Stimulated activated CD8-positive, alpha-beta memory T cell treated with anti-CD3 and anti-CD28 coated beads, Interleukin-4, amount 100 ng/mL, for 1 hour (primary cell): ENCODE measurements at places on chromosomes 13 and 19.

DNA sequence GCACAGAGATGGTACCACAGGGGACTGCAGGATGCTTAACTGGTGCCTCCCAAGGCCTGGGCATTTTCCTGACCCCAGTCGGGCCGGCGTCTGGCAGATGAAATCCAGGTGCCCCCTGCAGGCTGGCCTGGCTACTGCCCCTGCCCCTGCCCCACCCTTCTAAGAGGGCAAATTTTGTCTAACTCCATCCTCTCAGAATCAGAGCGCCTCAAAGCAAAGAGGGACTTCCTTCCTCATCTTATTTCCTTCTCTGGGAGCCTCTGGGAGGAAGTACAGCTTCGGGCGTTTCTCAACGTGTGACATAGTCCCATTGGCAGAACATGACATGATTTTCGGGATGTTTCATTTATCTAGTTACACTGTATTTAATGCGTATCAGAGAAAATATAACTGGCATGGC lies 2.7 kb downstream of the PRKACA start:
- no peak for DNase-seq

DNA sequence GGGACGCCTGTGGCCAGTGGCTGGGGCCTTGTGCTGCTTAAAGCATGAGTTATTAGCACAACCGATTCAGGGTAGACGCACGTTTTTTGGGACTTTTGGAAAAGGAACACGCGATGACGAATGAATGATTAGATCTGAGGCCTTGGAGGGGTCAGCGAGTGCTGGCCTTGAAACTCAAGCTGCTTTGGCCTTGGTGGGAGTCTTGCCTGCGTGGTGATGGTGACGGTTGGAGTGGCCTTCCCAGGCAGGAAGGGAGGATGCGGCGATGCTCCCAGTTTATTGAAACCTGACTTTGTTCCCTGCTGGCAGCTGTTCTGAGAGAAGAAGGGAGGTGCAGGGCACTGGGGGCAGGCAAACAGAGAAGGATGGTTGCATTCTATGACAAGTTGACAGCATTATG lies 63.1 kb upstream of the RNF113B start:
- no peak for DNase-seq

DNA sequence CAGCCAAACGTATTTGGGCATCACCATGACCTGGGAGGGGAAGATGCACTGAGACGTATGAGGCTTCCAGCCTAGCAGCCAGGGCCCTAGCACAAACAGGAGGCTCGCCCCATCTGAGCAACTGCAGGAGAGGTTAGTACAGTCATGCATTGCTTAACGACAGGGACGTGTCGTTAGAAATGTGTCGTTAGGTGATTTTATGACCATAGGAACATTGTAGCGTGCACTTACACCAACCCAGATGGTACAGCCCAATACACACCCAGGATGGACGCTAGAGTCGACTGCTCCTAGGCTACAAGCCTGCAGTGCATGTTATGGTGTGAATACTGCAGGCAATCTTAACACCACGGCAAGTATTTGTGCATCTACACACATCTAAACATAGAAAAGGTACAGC lies 9.3 kb downstream of the CD177 start:
- DNase-seq, result no peak

- DNase-seq, result peak; percentile 15
Observed at GRCh38 chr19:32339988-32340874, 5.2 kb upstream of the ZNF507 start.

DNA sequence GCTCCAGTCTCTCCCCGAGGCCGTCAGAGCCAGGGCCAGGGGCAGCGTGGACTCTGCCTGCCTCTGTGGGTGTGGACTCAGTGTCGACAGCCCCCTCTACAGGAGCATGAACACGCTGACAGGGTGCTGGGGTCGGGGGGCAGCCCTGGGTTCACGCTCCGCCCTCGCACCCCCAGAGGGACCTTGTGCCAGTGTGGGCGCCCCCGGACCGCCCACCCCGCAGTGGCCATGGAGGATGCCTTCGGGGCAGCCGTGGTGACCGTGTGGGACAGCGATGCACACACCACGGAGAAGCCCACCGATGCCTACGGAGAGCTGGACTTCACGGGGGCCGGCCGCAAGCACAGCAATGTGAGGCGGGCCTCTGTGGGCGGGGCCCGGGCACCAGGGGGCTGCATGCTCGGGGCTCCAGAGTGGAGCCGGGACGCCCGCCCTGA lies 8.3 kb downstream of the TRPM4 start:
- no peak for DNase-seq

DNA sequence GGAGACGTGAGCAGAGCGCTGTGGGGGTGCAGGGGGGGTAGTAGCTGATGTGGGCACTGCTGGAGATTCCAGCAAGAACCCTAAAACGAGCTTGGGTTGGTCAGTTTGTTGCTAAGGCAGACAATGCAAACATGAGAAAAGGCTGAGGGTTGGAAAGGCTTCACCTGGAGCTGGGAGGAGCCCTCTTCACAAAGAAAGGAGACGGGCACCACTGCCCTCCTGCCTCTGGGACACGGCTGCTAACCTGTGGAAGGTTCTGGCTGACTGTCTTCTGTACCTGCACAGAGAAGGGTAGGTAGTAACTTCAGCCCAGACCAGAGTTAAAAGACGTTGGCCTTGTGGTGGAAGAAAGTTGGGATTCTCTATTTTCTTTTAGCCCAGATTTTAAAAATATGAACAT lies 108.7 kb downstream of the SUCLA2 start:
- DNase-seq, result no peak

- DNase-seq, result no peak
Observed at GRCh38 chr19:5153601-5154128, 184.8 kb downstream of the KDM4B start.

- no peak for DNase-seq
Observed at GRCh38 chr13:95605448-95606125, 38.9 kb downstream of the DZIP1 start.

DNA sequence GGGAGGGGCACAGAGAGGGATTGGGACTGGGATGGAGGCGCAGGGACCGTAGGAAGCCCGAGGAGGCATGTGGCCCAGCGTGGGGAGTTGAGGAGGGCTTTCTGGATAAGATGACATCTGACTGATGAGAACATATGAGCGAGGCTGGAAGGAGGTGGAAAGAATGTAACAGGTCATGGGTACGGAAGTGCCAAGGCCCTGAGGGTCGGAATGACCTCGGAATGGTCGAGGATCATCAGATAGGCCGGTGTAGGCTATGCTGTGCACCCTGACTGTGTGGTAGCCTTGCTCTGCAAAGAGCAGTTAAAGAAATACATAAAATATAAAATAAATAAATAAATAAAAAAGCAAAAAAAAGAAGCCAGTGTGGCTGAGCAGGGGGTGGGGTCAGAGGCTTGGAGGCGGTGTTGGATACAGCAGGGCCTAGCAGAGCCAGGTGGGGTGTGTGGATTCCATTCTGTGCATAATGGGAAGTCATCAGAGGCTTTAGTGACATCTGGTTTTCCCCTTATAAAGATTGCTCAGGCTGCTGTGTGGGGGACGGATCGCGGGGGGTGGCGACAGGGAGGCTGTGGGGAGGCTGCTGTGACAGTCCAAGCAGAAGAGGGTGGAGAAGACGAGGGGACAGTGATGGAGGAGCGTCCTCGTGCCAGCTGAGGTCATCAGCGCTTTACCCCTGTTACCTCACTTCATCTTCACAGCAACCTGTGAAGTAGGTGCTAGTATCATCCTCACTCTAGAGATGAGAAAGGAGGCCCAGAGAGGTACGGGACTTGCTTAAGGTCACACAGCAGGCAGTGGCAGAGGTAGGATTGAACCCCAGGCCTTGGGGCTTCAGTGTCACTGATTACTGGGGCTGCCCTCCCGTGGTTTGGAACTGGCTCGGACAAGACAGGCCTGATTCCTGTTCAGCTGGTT lies 5.0 kb downstream of the PAK4 start:
- no peak for DNase-seq

- DNase-seq, result no peak
Observed at GRCh38 chr13:40193286-40194223, 472.9 kb downstream of the FOXO1 start.

GRCh38 chr13:60794751-60795150 lies 397.7 kb downstream of the TDRD3 start:
- DNase-seq, result no peak

- DNase-seq, result peak; percentile 76
Observed at GRCh38 chr13:74133657-74134201, 475 bp downstream of the KLF12 start.

DNA sequence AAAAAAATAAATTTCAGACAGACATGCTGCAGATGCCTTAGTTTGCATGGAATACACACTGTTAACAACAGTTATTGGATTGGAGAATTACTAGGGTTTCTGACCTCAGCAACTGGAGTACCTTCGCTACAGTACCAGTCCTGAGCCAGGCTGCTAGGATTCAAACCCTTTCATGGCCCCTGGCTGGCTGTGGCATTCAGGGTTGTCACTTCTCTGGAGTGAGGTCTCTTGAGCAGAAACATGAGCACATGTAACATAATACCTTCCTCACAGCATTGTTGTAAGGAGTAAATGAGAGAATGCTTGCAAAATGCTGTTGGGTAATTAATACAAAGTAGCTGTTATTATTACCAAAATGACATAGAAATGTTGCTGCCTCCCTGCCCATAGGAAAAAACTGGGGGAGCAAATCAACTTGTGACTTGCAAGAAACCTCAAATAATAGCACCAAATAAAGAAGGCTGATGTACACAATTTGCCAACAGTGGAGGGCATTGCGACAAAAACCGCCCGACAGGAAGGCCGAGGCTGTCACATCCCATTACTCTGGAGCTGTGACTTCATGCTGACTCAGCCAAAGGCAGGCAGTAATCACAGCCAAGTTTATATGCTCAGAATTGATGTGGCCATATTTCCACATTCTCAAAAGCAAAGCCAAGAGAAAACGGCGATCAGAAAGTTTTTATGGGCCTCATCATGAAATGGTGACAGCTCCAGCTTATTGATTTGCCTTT lies 100.4 kb downstream of the RFC3 start:
- no peak for DNase-seq

- DNase-seq, result no peak
Observed at GRCh38 chr19:14166999-14167575, 30.7 kb upstream of the ASF1B start.

DNA sequence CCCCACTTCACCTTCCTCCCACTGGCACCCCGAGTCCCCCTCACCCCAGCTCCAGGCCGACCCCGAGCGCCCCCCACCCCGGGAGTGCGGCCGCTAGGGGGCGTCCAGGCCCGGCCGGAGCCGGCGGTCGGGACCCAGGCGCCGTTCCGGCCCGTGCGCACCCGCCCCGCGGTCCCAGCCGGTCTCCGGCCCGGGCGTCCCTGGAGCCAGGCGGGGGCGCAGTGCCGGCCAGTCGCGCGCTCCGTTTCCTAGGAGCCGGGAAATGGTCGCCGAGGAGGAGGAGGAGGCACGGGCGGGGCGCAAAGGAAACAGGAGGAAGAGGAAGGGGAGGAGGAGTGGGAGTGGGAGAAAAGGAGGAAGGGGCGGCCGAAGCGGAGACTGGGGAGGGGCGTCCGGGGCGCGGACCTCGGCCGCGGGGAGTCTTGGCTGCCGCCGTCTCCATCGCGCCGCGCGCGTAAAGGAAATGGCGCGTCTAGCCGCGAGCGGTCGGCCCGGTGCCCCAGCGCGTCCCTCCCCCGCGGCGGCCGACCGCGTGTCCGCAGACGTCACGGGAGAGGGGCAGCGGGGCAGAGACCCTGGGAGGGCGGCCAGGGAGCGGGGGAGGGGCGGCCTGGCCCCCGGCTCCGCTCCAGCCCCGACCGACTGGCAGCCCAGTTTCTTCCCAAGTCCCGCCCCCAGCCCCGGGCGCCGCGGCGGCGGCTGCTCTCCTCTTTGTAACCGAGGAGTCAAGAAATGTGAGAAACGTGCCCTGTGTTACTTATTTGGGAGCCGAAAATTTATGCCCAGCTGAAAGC lies 1.1 kb upstream of the KCTD15 start:
- DNase-seq, result no peak

DNA sequence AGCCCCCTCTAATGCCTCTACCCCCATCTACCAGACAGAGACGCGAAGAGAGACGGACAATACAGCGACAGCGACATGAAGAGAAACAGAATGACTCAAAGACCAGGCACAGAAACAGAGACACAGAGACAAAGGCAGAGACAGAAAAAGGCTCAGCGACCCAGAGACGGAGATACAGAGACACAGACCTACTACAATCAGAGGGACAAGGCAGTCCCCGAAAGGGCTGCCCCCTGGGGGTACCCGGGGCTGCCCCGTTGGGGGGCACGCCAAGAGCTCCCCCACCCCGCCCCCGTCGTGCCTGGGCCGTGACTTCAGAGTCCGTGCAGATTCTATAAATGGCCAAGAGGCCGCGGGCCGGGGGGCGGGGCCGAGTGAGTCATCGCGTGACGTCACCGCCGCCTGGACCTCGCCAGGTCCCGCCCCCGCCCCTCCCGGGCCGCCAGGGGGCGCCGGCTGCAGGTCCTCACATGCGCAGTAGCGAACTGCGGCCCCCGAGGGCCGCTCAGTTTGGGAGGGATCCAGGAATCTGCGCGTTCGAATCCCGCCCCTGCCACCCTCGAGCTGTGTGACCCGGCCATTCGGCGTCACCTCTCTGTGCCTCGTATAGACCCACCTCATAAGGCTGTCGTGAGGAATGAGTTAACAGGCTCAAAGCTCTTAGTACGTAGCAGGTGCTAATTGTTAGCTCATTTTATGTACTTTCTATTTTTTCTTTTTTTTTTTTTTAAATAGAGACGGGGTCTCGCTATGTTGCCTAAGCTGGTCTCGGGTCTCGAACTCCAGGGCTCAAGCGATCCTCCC lies 2.7 kb upstream of the CNN1 start:
- DNase-seq, result peak; percentile 57

DNA sequence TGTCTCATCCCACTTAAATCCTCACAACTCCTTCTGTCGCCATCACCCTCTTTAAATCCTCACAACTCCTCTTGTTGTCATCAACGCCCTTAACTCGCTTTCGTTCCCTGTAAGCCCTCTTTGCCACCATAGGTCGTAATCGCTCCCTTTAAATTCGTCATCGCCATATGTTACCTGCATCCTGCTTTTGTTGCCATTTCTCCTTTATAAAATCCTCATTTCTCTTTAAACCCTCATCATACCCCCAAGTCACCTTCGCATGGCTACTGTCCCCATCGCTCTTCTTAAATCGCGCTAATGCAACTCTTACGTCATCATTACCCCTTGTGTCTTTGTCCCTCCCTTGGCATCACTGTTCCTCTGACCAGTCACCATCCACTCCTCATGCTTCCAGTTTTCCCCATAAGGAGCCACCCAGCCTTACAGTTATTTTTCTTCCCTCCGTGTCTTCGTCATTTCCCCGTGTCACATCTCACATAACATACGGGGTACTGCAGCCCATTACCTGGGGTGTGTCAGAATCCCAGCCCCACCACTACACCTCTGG lies 539 bp downstream of the PLD3 start:
- DNase-seq, result no peak
